ENCODE measurements at places on chromosomes 5 and 9.

DNA sequence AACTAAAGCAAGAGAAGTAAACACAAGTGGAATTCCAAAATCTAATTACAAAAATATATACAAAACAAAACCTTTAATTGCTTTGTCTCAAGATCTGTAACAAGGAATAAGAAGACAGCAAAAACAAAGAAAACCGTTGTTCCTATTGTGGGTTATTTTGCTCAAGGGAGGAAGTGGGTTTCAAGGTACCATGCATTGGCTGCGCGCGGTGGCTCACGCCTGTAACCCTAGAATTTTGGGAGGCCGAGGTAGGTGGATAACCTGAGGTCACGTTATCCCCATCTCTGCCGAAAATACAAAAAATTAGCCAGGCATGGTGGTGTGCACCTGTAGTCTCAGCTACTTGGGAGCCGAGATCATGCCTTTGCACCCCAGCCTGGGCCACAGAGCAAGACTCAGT is 12.1 kb upstream of the IQGAP2 start:
- DNase-seq: no peak

GRCh38 chr5:89968958-89969381 is 440.6 kb downstream of the CETN3 start:
- no peak for DNase-seq

DNA sequence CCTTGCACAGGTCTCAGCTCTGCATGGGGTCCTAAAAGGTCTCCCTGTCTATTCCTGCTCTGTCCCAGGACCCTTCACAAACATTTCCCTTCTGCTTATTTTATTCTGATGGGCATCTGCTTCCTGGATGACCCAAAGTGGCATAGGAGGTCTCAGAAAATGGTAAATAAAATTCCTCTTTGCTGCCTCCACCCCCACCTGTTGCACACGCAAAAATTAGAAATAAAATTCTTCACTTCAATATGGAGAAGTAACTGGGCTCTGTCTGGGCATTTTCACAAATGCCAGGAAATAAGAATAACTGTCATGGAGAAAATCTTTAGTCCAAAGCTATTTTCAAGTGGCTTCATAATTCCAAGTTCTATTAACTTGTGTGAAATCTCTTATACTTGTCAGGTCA is 106.6 kb upstream of the MAP1B start:
- DNase-seq: no peak

GRCh38 chr5:56161927-56162326 is 71.2 kb downstream of the ANKRD55 start:
- DNase-seq: no peak

DNA sequence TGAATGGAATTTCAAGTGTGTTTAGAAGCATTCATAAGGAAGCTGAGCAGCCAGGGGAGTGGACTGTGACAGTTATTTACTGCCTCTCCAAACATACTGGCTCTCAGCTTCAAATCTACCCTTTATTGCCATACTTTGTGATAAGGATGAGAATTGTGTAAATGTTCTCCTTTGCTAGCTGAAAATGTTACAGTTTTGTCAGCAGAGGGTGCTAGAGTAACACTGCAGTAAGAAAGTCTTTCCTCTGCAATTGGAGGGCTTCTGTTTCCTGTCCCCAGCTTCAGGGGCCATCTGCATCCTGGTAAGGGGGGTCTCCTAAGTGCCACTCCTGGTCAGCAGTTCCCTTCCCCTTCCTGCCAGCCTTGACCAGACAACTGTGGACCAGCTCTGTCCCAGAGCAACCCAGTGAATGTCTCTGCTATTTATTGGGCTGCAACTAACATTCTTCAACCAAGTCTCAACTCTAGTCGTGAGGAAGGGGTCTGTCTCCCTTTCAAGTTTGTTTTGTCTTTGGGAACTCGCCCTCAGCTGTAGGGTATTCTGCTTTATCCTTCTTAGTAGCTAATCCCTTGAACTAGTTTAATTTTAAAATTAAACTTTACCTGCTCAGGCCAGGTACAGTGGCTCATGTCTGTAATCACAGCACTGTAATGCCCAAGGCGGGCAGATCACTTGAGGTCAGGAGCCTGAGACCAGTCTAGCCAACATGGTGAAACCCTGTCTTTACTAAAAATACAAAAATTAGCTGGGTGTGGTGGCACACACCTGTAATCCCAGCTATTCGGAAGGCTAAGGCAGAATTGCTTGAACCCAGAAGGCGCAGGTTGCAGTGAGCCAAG is 45.3 kb downstream of the RAPGEF6 start:
- DNase-seq: no peak

DNA sequence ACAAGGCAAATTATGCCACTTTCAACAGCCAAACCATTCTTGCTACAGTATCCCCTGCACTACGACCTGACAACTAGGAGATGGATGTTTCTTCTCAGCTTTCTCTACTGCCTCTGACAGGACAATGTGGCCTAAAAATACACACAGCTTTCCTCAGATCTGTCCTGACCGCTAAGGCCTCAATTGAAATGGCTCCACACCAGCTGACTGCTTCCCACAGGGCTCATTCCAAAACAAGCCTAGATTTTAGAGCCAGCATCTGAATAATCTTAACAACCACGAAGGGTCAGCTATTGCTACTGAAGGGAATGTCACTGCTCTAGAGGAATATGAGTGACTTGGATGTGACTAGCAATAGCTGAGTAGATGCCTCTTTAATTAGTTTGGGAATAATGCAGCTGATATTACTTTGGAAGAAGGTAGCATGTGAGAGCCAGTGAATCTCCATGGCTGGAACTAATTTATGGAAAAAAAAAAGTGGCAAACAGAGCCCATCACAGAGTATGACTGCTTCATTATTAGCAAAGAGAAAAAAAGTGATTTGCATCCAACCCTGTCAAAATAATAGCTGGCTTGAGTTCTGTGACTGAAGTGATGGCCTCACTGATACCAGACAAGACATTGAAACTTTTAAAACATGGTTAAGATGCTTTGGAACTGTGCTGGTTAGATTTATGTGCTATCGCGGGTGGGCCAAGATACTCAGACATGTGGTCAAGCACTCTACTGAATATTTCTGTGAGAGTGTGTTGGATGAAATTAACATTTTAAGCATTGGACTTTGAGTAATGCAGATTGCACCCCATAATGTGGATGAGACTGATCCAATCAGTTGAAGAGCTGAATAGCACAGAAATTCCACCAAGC is 450.2 kb downstream of the NR2F1-AS1 start:
- no peak for DNase-seq

DNA sequence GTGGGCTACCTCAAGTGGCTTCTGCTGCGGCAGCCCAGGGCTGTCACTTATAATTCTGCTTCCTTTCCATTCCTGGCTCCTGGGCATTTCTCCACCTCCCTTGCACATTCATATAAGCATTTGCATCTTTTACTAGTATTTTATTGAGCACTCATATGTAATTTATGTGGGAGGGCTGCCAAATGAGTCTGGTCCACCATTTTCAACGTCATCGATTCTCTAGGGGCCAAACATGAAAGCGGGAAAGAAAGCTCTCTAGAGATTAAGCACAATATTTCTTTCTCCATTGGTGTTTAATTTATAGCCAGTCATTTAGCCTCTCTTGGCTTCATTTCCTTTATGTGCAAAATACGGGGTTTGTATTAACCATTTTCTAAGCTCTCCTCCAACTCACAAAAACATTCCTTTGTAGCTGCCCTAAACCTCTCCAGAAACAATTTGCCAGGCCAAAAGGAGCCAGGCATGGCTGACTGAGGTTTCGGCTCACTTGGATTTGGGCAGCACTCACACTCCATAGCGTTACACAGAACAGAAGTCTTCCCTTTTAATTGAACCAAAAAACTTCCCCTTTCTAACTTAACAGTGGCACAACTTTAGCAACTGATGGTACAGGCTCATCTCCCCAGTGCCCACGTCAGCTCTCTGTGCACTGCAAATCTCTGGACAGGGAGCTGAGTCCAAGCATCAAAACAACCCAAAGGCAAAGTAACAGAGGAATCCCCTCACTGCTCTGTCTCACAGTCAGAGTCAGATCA is 183.5 kb downstream of the ROR2 start:
- no peak for DNase-seq

DNA sequence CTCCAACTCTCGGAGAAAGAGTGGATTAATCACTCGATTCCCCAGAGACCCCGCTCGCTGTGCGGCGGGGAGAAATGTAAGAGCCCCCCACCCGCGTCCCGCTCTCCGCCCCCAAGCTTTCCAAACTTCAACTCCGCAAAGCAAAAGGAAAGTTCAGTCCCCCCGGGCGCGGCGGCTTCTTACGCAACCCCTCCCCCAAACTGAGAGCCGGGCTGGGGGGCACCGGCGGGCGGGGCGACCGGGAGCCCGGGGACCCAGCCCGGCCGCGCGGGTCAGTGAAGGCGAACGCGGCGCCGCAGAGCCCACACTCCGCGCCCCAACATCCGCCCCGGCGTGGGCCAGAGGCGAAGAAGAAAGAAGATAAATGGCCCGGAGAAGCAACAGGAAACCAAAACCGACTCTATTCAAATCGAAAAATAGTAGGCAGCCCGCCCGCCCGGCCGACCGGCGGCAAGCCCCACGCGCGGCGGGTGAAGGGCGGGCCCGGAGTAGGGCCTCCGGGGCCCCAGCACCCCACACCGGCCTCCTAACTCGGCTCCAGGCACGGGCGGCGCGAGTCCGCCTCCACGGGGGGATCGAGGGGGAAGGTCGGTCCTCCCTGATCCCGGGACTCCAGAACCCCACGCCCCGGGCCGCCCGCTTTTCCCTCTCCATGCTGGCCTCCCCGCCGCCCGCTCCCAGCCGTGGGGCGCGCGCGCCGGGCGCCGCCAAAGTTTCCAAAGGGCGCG is 720 bp downstream of the NOTCH1 start:
- no peak for DNase-seq
